M059J (cell line): ENCODE measurements at places on chromosomes 6 and 20.

- DNase-seq = peak; percentile 55
Measured at GRCh38 chr6:22598339-22598738, 29.0 kb downstream of the HDGFL1 start.

DNA sequence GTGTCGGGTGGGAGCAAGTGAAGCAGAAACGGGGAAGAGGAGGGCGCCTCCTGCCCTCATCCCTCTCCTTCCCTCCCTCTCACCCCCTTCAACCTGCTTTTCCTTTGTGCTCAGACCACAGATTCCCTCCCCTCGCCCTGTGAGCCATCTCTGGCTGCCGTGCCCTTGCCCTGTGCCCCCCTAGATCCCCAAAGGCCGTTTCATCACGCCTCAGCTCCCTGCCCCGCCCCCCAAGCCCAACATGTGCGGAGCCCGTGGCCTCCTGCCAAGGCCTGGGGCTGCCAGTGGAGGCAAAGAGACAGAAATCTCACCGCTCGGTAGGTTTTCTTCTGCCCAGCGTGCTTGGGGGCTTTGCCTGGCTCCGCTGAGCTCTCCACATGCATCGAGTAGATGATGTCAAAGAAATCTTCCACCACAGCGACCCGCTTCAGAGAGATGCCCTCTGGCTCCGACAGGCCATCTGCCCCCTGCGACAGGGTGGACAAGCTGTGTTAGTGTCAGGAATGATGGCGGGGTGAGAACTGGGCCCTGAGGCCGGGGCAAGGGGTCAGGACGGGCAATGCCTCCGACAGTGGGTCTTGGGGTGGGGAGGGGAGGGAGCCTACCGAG lies 57.6 kb downstream of the NOL4L start:
- DNase-seq = no peak

- DNase-seq = no peak
Measured at GRCh38 chr20:7231303-7231702, 463.8 kb downstream of the BMP2 start.

- DNase-seq = peak; percentile 84
Measured at GRCh38 chr20:51195419-51195901, 172.6 kb upstream of the KCNG1 start.

- no peak for DNase-seq
Measured at GRCh38 chr6:143476545-143476944, 25.9 kb downstream of the PEX3 start.

DNA sequence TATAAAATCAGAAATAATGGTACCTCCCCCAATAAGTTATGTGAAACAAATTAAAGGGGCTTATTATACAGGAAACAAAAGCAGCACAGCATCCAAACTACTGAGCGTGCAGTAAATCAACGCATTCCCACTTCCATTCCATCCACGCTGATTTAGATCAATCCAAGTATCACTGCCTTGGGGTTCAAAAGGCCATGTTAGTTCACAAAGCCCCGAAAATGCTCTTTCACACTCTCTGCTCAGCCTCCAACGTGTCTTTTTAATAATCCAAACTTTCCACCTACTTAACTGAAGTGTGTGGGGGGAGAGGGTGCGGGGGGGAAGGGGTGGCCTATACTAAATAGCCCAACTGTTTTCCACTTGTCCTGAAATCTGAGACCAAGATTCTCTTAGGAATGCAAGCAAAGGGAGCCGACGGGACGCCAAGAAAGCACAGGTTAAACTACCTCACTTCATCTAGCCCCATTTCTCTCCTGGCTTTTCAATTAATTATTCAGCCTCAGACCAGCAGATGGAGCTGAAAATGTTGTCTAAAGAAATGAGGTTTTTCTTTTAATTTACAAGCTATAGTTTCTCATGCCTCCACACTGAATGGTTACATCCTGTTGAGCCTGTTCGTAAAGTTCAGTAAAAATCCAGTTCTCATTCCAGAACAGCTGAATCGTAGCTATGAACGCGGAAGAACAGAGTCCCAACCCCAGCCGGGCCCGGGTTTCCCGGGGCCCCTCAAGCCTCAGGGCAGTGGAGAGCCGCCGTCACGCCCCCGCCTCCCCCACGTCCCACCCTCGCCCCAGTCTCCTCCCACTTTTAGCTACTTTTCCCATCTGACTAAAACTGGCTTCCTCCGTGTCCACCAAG lies 1.0 kb upstream of the NXT1 start:
- DNase-seq = peak; percentile 88

DNA sequence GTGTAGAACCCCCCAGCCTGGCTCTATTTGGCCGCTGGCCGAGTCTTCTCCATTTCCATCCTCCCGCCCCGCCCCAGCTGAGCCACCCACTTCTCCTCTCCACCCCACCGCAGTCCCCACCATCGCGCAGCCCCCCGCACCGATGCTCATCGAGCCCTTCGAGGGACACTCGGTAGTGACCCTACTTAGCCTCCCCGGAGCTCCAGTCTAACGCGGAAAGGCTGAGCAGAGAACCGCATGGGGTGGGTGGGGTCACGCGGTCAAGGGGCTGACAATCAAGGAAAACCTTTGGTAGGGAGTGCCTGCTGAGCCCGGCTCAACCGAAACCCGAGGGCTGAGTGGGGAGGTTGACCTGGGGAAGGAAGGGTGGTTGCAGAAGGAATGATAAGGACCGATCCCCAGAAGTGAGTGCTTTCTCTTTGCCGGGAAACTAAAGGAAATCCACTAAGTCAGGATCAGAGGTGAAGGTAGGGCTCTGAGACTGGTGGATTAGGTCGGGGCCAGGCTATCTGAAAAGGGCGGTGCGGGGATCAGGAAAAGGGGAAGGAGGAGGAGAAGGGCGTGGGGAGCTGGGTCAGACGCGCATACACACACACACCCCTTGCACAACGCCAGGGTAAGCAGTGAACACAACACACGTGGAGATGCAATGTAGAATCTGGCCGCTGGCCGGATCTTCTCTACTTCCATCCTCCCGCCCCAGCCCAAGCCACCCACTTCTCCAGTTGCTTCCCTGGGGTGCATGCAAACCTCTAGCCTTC lies 49.8 kb downstream of the CPXM1 start:
- peak; percentile 55 for DNase-seq

GRCh38 chr6:41967312-41968287 lies 26.0 kb upstream of the CCND3 start:
- peak; percentile 82 for DNase-seq

GRCh38 chr6:128403618-128404444 lies 116.6 kb downstream of the PTPRK start:
- no peak for DNase-seq

GRCh38 chr6:163370464-163371117 lies 43.9 kb upstream of the QKI start:
- no peak for DNase-seq

- DNase-seq = peak; percentile 64
Measured at GRCh38 chr20:33262658-33263065, 20.4 kb upstream of the BPIFB1 start.

DNA sequence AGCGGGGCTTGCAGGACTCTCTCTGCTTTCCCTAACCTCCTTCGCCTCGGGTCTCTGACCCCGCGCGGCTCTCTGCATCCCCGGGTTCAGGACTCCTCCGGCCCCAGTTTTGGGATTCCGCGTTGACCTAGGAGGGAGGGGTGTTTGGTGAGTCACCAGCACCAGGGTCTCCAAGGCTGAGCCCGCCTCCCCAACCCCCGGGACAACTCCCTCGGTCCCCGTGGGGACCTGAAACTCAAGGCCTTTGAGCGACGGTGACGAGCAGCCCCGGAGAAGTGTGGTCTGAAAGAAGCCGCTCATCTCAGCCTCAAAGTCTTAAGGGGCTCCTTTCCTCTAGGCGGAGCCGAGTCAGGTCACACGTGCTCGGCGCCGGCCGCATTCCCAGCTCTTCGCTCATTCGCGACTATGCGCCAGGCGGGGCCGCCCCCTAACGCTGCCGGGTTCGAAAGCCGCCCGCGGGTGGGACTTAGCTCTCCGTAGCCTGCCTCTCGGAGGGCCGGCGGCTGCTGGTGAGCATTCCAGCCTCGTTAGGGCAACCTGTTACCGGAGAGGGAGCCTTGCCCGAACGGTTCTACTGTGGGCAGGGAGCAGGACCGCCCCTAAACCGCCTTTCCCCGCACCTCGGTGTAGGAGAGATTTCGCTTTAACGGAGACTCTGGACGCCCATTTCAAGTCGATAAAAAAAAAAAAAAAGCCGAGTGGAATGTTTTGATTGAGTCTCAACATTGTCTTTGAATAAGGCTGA lies 3.0 kb upstream of the PRDM13 start:
- peak; percentile 28 for DNase-seq

DNA sequence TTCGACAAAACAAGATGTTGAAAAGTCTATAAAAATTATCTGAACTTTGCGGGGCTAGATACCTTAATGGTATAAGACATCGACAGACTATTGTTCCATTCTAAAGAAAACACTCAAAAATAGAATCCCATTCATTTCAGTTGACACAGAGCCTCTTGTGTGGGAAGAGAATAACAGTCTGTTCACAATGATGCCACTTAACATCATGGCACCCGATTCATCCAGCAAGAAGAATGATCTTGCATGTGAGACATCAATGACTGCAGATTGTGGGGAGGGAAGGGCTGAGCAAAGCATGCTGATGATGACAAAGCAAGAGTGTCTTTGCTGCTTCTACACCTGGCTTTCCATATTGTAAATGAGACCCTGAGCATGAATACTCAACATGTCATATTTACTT lies 49.7 kb upstream of the ARMH2 start:
- DNase-seq = no peak

GRCh38 chr20:62662422-62662821 lies 20.1 kb downstream of the SLCO4A1 start:
- DNase-seq = peak; percentile 87

GRCh38 chr6:124684621-124685020 lies 277.6 kb upstream of the RNF217 start:
- no peak for DNase-seq

- DNase-seq = no peak
Measured at GRCh38 chr6:28188111-28188979, 36.7 kb upstream of the ZSCAN9 start.

- no peak for DNase-seq
Measured at GRCh38 chr20:32115211-32115767, 5.8 kb downstream of the TM9SF4 start.
